NCI-H510A (cell line): ENCODE measurements at places on chromosomes 3 and 15.

- no peak for DNase-seq
Measured at GRCh38 chr3:185709251-185709955, 115.4 kb downstream of the IGF2BP2 start.

- no peak for DNase-seq
Measured at GRCh38 chr15:78551902-78552301, 11.7 kb downstream of the PSMA4 start.

DNA sequence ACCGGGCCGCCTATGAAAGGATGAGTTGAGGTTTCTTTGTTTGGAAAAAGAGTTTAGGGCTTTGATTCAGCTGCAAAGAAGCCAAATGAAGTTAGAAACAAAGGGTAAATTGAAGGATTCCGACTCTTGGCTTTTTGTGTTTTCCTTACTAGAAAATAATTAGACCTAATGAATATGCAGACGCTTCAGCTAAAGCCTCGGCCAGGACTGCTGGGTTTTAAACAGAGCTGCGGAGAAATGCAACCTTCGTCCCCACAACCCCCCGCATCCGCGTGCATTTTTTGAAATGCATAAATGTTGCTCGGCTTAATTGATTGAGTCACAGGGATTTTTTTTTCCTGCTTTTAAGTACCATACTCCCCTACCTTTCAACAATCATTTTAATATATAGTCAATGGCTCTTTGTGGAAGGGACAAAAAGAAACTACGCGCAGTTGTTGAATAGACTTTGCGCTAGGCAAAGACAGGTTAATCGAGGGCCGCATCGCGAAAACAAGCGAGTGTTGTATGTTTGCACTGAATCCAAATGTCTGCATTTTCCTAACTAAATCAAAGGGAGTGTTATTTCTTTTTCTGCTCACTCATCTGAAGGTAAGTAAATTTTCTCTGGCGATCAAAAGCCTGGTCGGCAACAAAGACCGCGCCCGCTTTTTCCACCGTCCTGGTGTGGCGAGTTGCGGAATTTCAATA lies 1.3 kb upstream of the ZIC4 start:
- DNase-seq = no peak

- no peak for DNase-seq
Measured at GRCh38 chr3:193489949-193490348, 64.7 kb downstream of the ATP13A4 start.

GRCh38 chr3:33007776-33008175 lies 56.3 kb downstream of the CCR4 start:
- DNase-seq = no peak

DNA sequence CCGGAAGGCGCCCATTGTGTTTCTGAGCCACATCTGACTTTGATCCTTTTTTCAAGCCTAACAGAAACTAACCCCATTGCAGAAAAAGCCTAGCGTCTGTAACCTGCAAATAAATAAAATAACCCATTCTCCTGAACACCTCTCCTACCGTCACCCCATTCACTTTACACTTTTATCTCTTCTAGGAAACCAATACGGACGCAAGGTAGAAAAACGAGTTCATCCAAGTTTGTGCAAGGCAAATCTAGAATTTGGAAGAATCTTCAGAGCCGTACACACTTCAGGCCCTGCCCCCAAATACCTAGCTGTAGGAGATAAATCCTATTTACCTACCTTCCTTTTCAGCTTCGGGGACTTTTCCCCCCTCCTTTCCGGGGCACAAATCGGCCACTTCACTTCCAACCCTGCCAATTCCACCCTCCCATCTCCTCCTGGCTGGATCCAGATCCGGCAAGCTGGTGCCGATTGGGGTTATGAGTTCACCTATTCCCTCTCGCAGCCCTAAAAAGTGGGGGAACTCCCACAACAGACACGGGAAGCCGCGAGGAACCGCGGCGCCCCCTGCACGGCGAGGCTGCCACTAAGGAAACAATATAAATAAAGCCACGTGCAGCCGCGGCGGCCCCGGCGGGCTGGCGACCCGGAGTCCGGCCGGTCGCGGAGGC lies 987 bp downstream of the PRTG start:
- DNase-seq = no peak

- no peak for DNase-seq
Measured at GRCh38 chr3:141391298-141391990, 23.1 kb downstream of the ZBTB38 start.

- peak; percentile 15 for DNase-seq
Measured at GRCh38 chr3:122942937-122943827, 84.4 kb downstream of the SEMA5B start.

DNA sequence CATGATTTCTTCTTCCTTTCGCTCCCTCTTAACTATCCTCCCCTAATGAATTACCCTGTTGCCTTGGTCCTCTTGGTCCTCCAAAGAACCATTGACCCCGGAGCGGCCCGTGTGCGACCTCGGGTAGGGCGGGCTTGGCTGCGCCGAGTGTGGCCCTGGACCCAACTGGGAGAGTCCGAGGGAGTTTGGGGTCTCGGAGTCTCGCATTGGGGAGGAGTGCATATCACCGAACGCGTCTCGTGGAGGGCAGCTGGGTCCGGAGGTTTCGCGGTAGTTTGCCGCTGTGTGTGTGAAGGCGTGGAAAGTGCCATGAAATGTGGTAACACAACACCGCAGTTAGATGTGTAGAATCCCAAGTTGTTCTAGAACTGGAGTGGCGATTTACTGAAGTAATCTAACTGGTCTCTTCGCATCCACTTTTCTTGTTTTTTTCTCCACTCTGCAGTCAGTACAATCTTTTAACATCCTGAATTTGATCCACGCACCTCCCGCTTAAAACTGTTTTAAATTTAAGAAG lies 363 bp downstream of the GTF2E1 start:
- no peak for DNase-seq

DNA sequence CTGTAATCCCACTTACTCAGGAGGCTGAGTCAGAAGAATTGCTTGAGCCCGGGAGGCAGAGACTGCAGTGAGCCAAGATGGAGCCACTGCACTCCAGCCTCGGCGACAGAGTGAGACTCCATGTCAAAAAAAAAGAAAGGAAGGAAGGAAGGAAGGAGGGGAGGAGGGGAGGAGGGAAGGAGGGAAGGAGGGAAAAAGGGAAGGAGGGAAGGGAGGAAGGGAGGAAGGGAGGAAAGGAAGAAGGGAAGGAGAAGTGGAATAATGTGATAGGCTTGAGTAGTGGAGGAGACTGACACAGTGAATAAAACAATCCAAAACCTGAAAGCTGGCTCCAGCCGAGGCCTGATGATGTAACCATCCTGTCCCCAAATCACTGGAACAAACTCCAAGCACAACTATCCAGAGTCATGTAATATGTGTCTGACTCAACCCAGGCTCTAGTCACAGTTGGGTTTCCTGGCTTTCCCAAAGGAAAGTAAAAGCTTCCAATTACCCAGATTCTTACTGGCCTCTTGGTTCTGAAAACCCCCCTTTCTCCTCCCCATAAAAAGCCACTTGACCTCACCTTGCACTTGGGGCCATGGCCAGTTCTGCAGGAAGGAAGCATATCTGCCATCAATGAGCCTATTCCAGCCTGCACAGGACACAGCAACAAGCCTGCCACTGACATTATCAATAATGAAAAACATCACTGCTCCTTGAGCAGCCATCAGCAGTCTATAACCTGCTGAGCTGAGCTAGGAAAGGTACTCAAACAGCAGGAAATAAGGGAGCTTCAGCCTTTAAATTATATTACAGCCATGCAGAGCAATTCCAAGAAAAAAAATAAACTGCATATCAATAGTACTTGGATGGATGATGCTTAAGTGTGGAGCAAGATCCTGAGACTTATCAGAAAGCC lies 48.3 kb downstream of the MB21D2 start:
- no peak for DNase-seq

- DNase-seq = no peak
Measured at GRCh38 chr15:71570736-71571135, 239.6 kb upstream of the NR2E3 start.

- DNase-seq = no peak
Measured at GRCh38 chr15:67114846-67115585, 49.6 kb downstream of the SMAD3 start.

GRCh38 chr3:138799822-138800221 lies 34.9 kb downstream of the PIK3CB start:
- no peak for DNase-seq
